Kidney (tissue), 22 donors: ENCODE measurements at places on chromosomes 5 and 9. TPM values are rescaled to one million over a fixed set of nuclear protein-coding genes. Genes with fewer than 3 reads are reported as not detected.

APBA1 gene
- polyA plus RNA-seq, result 1.3 TPM

GZMA gene
- 2.2 TPM for polyA plus RNA-seq

- no peak for DNase-seq
Observed at GRCh38 chr5:178588769-178589168, 1.4 kb downstream of the COL23A1 start.

GRCh38 chr9:1916655-1917054 lies 98.5 kb upstream of the SMARCA2 start:
- no peak for DNase-seq

- DNase-seq, result no peak
Observed at GRCh38 chr9:91777292-91777830, 172.7 kb downstream of the ROR2 start.
